Activated T-helper 2 cell treated with anti-CD3 and anti-CD28 coated beads, Interferon-gamma antibody, Interleukin-2, Interleukin-4, amounts not matched to agents 10 μg/mL and 5 μg/mL and 100 μg/mL, durations not matched to agents 14 hours and 24 hours and 36 hours (primary cell): ENCODE measurements at places on chromosomes 1 and 21.

DNA sequence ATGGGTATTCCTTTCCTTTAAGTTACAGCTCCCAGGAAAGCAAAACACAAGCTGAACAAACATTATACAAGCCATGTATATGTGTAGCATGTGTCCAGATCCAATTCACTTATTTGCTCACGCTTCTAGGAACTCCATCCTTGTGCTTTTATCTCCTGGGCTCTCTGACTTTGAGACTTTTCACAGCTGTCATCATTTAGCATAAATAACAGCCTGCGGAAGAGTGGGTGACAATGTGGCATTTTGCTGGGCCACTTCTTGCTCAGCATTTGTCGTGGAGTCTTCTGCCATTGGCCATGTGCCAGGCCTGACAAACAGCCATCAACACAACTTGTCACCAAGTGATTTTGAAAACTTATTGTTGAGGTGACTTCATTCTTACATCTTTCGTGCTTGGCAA lies 164.3 kb downstream of the KIF26B start:
- H3K36me3 ChIP-seq, result no peaks in the 10 kb centered on the region
- DNase-seq, result no peak
- H3K4me1 ChIP-seq, result no peaks in the 10 kb centered on the region
- H3K27ac ChIP-seq, result no peak overlapping the region
- no peak overlapping the region for H3K4me3 ChIP-seq
- H3K27me3 ChIP-seq, result peaks cover 3% of the 10 kb centered on the region

DNA sequence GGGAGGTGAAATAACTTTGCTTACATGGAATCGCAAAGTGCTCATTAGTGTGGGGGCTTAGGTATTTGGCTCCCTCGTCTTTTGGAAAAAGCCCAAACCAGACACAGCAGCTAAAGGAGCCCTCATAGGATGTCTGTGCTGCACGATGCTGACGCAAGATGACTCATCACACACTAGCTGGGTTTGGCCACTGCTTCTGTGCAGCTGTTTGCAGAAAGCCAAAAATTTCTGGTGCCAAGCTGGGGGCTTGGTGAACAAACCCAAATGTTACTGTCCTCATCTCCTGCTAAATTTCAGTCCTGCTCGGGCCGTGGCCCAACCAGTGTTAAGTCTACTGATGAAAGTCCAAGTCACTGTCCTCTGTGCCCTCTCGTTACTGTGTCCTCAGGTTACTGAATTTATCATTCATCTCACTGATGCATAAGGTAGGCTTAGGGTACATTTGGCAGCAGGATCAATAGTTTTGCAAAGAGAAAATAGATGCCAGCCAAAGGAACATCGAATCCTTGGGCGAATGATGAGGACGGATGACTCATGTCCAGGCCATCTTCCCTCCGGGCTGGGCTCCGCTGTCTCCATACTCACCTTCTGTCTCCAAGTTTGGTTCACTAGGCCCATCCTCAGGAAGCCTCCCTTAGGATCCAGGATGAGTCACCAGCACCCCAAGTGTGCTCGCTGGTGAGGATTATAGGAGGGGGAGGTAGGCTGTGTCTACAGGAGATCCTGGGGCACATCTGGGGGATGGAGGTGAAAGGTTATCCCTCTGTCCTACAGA lies 177.7 kb downstream of the ADSS2 start:
- no peaks in the 10 kb centered on the region for H3K36me3 ChIP-seq
- peaks cover 5% of the 10 kb centered on the region for H3K27me3 ChIP-seq
- no peak for DNase-seq

GRCh38 chr1:234629026-234629425 lies 19.0 kb upstream of the IRF2BP2 start:
- H3K27ac ChIP-seq, result no peak overlapping the region
- no peaks in the 10 kb centered on the region for H3K36me3 ChIP-seq
- H3K4me3 ChIP-seq, result no peak overlapping the region
- peaks cover 4% of the 10 kb centered on the region for H3K4me1 ChIP-seq
- H3K27me3 ChIP-seq, result no peaks in the 10 kb centered on the region

DNA sequence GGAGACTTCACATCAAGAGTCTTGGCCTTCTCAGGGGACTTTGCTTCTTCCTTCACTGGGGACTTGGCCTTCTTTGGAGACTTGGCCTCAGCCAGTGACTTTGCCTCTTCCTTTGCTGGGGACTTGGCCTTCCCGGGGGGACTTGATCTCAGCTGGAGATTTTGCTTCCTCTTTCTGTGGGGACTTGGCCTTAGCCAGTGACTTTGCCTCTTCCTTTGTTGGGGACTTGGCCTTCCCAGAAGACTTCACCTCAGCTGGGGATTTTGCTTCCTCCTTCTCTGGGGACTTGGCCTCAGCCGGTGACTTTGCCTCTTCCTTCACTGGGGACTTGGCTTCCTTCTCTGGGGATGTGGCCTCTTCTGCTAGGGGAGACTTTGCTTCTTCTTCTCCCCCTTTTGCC lies 13.5 kb upstream of the CD2 start:
- H3K36me3 ChIP-seq, result peaks cover 43% of the 10 kb centered on the region
- H3K4me3 ChIP-seq, result peak overlapping the region; percentile 24
- no peaks in the 10 kb centered on the region for H3K27me3 ChIP-seq
- no peak for DNase-seq

GRCh38 chr1:109151146-109151990 lies 37.5 kb downstream of the ELAPOR1 start:
- no peak overlapping the region for H3K4me3 ChIP-seq
- no peaks in the 10 kb centered on the region for H3K4me1 ChIP-seq
- H3K27me3 ChIP-seq, result no peaks in the 10 kb centered on the region

- no peaks in the 10 kb centered on the region for H3K27me3 ChIP-seq
- peaks cover 5% of the 10 kb centered on the region for H3K4me1 ChIP-seq
- no peak for DNase-seq
Measured at GRCh38 chr1:228073857-228074545, 8.5 kb upstream of the ARF1 start.

- peaks cover 18% of the 10 kb centered on the region for H3K4me1 ChIP-seq
- H3K4me3 ChIP-seq, result no peak overlapping the region
- DNase-seq, result no peak
Measured at GRCh38 chr1:234827656-234828055, 217.7 kb upstream of the IRF2BP2 start.

DNA sequence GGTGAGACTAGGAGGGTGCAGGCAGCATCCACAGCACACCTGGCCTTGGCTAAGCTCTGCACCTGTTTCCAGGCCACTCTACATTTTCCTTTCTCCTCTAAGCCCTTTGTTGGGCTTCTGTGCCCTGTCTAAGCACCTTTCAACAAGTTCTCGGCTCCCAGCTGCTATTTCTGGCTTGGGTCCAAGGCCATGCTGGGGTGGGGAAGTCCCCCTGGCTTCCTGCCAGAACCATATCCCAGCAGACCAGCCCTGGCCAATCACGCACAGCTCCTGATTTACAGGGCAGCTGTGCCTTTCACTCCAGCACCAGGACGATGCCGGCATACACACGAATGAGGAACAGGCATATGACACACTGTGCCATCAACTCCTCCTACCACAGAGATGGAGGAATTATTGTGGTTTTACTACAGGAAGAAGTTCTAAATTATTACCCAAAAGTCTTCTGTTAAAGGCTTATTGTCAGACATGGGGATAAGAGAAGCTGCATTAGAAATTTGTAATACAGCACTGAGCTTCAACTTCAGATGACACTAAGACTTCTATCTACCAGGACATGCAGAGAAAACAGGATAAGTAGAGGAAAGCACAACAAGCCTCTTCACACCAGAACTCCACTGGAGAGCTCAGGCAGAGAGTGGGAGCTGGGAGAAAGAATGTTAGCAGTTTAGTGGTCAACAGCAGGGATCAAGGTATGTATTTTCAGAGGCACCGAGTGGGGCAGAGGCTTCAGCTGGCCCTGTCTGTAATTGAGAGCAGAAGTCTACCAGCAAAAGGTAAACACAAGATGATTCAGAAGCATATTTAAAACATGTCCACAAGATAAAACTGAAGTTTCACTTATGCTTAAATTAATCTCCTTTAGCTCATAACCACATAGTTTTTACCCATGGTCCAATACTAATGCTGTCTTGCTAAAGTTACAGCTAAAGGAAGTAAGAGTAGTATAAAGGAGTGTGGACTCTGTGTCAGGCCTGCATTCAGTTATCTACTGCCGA lies 37.4 kb downstream of the TRIT1 start:
- peak overlapping the region; percentile 41 for H3K4me3 ChIP-seq
- no peaks in the 10 kb centered on the region for H3K27me3 ChIP-seq
- peaks cover 67% of the 10 kb centered on the region for H3K36me3 ChIP-seq
- peak; percentile 44 for DNase-seq
- H3K4me1 ChIP-seq, result peaks cover 39% of the 10 kb centered on the region
- peak overlapping the region; percentile 81 for H3K27ac ChIP-seq

- H3K4me3 ChIP-seq, result peak overlapping the region; percentile 55
- H3K36me3 ChIP-seq, result no peaks in the 10 kb centered on the region
- peak overlapping the region; percentile 92 for H3K27ac ChIP-seq
- H3K4me1 ChIP-seq, result peaks cover 27% of the 10 kb centered on the region
- DNase-seq, result no peak
Measured at GRCh38 chr1:200437556-200438203, 27.8 kb upstream of the ZNF281 start.

- H3K4me3 ChIP-seq, result no peak overlapping the region
- H3K36me3 ChIP-seq, result no peaks in the 10 kb centered on the region
- H3K4me1 ChIP-seq, result no peaks in the 10 kb centered on the region
- DNase-seq, result no peak
- H3K27me3 ChIP-seq, result no peaks in the 10 kb centered on the region
- no peak overlapping the region for H3K27ac ChIP-seq
Measured at GRCh38 chr21:40622531-40622930, 224.4 kb downstream of the DSCAM start.

DNA sequence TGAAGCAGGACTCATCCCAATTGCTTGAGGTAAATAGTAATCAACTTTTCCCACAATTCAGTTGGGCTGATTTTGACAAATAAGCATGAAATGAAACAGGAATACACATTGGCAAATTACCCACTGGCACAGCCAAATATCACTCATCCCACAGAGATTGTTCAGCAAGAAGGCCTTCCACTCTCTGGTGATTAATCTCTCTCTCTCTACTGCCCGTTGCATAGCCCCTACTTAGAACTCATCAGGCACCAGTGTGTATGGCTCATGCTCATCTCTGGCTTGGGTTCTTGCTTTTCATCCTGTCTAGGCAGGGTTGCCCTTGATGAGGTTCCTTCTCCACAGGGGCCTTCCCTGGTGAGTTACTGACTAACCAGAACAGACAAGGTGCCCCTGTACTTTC lies 1.1 kb downstream of the BSDC1 start:
- DNase-seq, result no peak
- peaks cover 6% of the 10 kb centered on the region for H3K27me3 ChIP-seq
- peak overlapping the region; percentile 99 for H3K27ac ChIP-seq
- peak overlapping the region; percentile 99 for H3K4me3 ChIP-seq
